ENCODE measurements at places on chromosomes 12 and 14. TPM values are rescaled to one million over a fixed set of nuclear protein-coding genes. Genes with fewer than 3 reads are reported as not detected.

The CMTM5 gene
- not detected for total RNA-seq

The BHLHE41 gene
- total RNA-seq: 0.07 TPM

The PRPH gene
- total RNA-seq: 0.14 TPM

The TMPRSS12 gene
- total RNA-seq: not detected

The CRACR2A gene
- 20.1 TPM for total RNA-seq

The ADSS1 gene
- total RNA-seq: 2.3 TPM

The NTF3 gene
- total RNA-seq: not detected

The BDKRB1 gene
- total RNA-seq: not detected

The RAD9B gene
- 0.36 TPM for total RNA-seq

The PAX9 gene
- 0.07 TPM for total RNA-seq

The ZDHHC22 gene
- not detected for total RNA-seq

The UNC79 gene
- total RNA-seq: under 0.01 TPM

The SRRM4 gene
- total RNA-seq: not detected

The LIN7A gene
- 0.36 TPM for total RNA-seq

The INHBE gene
- not detected for total RNA-seq

The CCDC177 gene
- not detected for total RNA-seq

The AICDA gene
- not detected for total RNA-seq

The MYO1H gene
- total RNA-seq: not detected

The C12orf54 gene
- total RNA-seq: not detected

The NFKBIA gene
- total RNA-seq: 80.5 TPM

The RNASE3 gene
- total RNA-seq: not detected

The VSX2 gene
- not detected for total RNA-seq

The NIN gene
- 64.3 TPM for total RNA-seq

The PGF gene
- 296 TPM for total RNA-seq

The ADAMTS20 gene
- total RNA-seq: not detected

The NKX2-1 gene
- total RNA-seq: not detected

The FBRSL1 gene
- 26.3 TPM for total RNA-seq

The JDP2 gene
- total RNA-seq: 3.3 TPM

The SLC7A8 gene
- total RNA-seq: 2.4 TPM

The EML1 gene
- total RNA-seq: 27.2 TPM

The WASHC4 gene
- 245 TPM for total RNA-seq

The MMP17 gene
- total RNA-seq: 3.2 TPM

The CABP1 gene
- total RNA-seq: not detected

The HOXC4 gene
- not detected for total RNA-seq

The LBHD2 gene
- not detected for total RNA-seq
